ENCODE measurements at places on chromosomes 12 and 14.
A peak's percentile ranks its signal among the peaks of the same experiment; 100 is the strongest.

DNA sequence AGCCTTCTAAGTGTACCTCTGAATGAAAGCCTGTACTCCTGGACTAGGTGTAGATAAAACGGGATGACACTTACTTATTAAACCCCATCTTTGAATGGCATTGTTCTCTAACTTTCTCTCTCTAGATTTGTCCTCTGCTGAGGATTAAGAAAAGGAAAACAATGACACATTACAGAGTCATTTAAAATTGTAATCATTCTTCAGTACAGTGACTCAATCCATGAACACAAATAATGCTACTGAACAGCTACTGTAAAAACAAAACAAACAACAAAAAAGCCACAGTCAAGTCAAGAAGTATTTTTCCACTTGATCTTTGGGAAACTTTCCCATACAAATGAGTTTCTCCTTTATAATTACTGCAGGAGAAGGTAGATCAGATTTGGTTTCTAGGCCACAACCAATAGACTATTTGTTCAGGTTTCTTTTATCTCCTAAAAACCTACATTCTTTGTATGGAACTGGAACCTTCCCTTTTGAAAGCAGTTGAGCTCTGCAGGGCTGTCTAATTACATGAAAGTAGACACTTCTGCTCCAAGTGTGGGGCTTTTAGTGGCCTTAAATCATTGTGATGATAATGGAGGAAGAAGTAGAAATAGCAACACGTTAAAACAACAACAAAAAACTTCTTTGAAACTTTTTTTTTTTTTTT lies 219.1 kb downstream of the ESR2 start:
- DNase-seq: no peak

- no peak for DNase-seq
Observed at GRCh38 chr14:59292028-59292427, 103.6 kb downstream of the DAAM1 start.

GRCh38 chr12:123115409-123116121 lies 35.3 kb downstream of the PITPNM2 start:
- no peak for DNase-seq

- DNase-seq: no peak
Observed at GRCh38 chr12:127820271-127820670, 446.7 kb upstream of the TMEM132C start.

- DNase-seq: peak; percentile 72
Observed at GRCh38 chr12:3326156-3326849, 164.7 kb upstream of the PRMT8 start.

DNA sequence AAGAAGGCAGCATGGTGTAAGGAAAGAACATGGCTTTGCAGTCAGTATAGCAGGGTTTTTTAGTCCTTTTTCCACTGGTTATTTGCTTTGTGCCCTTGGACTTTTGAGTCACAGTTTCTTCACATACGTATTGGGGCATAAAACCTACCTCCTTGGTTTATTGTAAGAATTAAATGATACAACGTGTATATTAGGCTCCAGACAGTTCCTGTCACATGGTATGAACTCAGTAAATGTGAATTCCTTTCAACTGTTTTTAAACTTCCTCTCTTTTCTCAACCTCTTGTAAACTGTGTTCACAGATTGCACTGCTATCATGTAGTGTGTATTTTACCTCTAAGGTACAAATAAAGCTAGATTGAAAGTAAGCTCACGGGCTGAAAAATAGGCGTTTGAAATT lies 29.5 kb downstream of the MSRB3 start:
- DNase-seq: no peak

DNA sequence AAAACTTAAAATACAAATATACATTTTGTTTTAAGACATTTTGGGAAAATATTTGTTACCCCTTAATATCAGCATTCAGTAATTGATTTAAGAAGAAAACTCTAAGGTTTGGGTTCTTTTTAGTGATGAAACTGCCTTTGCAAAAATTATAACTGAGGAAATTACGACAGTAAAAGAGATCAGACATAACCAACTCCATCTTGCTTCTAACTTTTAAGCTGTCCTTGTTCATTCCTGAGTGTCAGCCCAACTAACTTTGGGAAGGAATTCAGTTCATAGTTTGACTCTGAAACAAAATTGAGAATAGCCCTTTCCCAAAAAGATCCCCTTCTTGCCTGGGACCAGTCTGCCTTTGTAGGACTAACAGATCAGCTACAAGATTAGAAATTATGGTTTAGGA lies 93.0 kb downstream of the TMTC1 start:
- DNase-seq: no peak

GRCh38 chr14:78836777-78837176 lies 666.6 kb downstream of the NRXN3 start:
- DNase-seq: peak; percentile 85

GRCh38 chr14:34580381-34580780 lies 40.9 kb upstream of the EAPP start:
- DNase-seq: no peak

- no peak for DNase-seq
Observed at GRCh38 chr12:47947341-47947740, 16.1 kb upstream of the TMEM106C start.

GRCh38 chr14:58864751-58865513 lies 227.2 kb downstream of the DACT1 start:
- DNase-seq: no peak

DNA sequence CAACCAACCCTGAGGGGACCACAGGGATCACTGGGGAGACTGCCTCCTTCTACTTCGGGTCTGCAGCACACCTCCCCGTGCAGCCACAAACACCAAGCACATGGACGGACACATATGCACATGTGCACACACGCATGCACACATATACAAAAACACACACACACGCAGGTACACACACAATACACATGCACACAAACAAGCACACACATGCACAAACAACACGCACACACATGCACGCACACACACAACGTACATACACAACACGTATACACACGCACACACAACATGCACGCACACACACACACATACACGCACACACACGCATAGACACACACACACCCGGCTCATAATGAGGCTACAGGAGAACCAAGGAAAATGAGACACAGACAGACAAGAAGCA lies 203.6 kb downstream of the DPF3 start:
- no peak for DNase-seq

DNA sequence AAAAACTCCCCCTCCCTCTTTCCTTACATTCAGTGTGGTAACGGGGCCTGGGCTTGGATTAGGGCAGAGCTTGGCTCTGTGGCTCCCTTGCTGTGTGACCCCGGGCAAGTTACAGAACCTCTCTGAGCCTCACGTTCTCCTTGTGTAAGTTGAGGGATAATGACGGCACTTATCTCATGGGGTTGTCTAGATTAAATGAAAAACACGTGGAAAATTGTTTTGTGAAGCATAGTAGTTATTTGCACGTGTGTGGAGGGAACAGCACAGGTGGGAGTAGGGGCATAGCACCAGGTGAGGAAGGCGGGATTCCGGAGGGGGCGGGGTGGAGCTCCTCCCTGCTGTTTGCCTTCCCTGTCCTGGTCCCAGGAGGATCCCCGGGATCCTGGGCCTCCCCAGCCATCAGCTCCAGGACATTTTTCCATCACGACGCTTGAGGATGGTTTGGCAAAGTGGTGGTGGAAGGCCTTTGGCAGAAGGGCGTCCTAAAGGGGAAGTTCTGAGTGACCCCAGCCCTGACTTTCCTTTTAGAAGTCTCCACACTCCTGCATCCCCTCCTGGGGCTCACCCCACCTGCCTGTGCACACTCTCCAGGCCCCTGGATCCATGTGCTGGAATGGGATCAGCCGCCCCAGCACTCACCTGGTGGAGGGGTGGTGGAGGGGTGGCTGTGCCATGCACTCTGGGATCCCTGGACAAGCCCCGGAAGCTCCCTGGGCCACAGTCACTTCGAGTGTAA lies 22.7 kb downstream of the LRTM2 start:
- peak; percentile 30 for DNase-seq

- DNase-seq: no peak
Observed at GRCh38 chr12:23827353-23827752, 122.1 kb downstream of the SOX5 start.

GRCh38 chr12:130932061-130932930 lies 21.4 kb upstream of the ADGRD1 start:
- peak; percentile 10 for DNase-seq

DNA sequence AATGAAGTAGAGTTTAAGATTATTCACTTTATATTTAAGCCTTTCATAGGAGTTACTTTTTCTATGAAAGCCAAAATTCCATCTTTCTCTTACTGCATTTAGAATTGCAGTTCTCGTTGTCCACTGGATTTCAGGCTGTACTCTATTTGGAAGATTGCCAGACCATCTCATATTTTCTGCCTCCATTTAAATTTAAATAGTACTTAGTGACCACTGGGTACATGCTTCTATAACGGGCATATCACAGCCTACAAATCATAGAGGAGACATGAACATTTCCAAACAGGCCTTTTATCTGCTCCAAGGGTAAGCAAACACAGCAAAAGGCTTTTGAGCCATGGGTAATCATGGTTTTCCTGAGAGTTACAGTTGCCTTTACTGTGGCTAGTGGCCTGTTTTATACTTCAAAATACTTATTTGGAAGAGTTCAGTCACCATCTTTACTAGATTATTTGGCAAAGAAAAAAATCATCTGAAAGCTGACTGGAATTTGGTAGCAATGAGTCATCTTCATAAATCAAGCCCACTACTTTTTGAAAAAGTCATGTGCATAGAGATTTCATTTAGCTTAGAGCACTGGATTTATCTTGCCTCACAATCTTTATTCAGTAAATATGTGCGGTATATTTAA lies 15.7 kb downstream of the ANO6 start:
- DNase-seq: no peak

GRCh38 chr14:20782280-20782890 lies 1.3 kb downstream of the RNASE6 start:
- no peak for DNase-seq

DNA sequence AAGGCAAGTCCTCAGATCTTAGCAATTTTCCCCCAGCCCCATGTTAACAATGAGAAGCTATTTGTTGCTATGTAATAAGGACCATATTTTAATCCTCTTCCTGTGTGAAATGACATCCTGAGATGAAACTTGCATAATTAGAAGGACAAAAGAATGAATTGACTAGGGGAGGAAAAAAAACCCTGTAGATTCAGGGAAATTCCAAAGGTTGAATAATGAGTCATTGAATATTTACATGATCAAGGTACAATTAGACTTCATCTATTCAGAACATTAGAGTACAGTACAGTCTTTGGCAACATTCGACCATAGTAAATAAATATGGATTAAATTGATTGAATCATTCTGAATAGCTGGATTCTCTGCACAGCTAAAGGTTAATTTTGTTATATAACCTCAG lies 9.4 kb downstream of the MYBPC1 start:
- DNase-seq: no peak

DNA sequence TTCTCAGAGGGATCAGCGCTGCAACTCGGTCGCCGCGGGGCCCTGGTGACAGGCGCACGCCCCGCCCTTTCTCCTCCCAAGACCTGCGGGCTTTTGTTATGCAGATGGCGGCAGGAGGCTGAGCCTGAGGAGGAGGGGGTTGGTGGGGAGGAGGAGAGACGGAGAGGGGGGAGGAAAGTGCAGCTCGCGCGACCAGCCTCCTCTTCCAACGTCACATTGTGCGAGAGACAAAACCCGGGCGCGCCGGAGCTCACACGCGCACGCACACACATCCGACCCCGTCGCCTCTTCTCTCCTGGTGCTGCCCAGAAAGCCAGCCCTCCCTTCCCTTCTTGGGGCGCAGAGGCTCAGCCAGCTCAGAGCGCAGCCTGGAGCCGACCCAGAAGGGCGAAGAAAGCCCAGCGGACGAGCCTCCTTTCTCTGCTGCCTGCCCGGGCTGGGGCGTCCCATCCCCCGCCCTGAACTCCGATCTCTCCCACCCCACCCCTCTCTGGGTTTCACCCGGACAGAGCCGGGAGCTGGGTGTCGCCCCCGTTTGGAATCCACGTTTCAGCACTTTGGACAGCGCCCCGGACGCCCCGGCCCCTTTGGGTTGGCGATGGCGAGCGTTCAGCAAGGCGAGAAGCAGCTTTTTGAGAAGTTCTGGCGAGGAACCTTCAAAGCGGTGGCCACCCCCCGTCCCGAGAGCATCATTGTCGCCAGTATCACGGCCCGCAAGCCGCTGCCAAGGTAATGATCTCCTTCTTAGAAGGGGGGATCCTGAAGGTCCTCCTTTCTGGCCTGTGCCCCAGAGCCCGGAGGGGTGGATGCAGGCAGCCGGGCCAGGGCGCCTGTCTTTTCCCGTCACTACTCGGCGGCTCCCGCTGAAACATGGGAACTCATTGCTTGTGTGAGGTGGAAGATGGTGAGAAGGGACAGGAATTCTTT lies at the start of gene SRRM4:
Gene SRRM4 (plus strand): TSS at position 257 of the 927 bp plus-strand sequence. CDS start 342 bp downstream, at position 599.
- DNase-seq: peak; percentile 95

DNA sequence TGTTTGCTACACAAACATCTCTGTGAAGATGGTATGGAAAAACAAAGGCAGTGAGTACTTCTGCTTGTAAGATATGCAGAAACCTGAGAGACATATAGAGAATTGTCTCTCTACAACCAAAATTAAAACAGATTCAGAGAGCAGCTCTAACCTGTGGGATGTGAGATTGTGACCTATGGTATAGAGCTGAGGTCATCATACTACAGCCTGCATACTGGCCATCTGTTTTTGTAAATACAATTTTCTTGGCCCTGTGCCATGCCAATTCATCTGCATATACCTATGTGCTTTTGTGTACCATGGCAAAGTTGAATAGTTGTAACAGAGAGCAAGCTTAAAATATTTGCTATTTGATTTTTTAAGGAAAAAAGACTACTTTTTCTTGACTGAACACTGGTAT lies 99.6 kb downstream of the LMO3 start:
- DNase-seq: no peak

DNA sequence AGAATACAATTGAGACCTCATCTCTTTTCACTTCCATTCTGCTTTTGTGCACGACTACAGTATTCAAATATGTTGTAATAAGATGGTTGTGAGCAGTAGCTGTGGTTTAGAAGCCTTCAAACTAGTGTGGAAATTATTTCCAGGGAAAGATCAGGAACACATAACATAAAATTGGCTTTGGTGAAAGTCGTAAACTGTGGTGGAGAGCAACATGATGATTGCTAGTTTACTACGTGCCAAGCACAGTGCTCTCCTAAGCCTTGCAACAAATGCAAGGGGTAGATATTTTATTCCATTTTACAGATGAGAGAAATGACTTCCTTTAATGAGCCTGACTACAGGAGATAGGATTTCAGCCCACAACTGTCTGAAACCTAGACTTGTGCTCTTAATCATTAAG lies 172.4 kb upstream of the LMNTD1 start:
- no peak for DNase-seq

DNA sequence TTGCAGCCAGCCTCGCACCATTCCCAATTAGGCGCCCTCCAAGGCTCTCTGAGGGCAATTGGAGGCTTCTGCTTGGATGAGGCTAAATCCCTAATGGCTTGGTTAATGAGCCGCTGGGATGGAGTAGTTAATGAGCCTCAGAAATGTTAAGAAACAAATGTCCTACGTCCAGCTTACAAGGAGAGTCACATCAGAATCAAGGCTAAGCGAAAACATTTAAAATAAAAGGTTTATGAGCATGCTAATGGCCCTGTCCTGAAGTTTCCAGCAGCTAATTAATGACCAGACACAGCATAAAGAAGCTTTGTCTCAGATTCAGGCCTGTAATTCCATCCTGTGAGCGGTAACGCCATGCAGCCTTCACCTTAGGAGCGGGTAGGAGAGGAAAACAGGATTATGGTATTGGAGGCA lies 200.7 kb upstream of the BCL2L14 start:
- no peak for DNase-seq
